ENCODE measurements at places on chromosomes 12 and 14. TPM values are rescaled to one million over a fixed set of nuclear protein-coding genes. Genes with fewer than 3 reads are reported as not detected.
A peak's percentile ranks its signal among the peaks of the same experiment; 100 is the strongest.

The ACOT4 gene
- 0.39 TPM for total RNA-seq

- no peaks in the 10 kb centered on the region for H3K4me1 ChIP-seq
- H3K27me3 ChIP-seq: no peaks in the 10 kb centered on the region
- no peak overlapping the region for H3K4me3 ChIP-seq
- no peak for DNase-seq
- H3K27ac ChIP-seq: no peak overlapping the region
Observed at GRCh38 chr14:36524874-36525745, 5.1 kb upstream of the NKX2-1 start.

The AGAP2 gene
- 3.6 TPM for total RNA-seq

The PDZRN4 gene
- total RNA-seq: 6.8 TPM

DNA sequence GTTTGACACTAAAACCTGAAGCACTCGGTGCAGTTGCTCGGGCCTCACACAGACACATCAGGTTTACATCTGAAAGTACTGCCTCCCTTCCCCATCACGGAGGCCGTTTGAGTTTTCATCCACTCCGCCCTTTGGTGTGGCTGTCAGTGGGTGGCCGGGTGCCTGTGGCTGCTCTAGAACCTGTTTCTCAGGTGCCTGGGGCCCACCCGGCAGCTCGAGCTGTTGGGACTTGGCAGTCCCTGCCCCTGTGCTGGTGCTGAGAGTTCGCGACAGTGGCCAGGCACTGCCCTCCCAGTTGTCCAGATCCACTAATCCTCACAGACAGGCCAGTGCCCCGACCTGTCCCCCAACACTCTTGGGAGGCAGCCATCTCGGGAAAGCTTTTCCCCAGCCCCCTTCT, 22.4 kb downstream of the XRCC3 start:
- peak; percentile 37 for DNase-seq
- H3K27ac ChIP-seq: no peak overlapping the region
- no peaks in the 10 kb centered on the region for H3K36me3 ChIP-seq
- H3K4me3 ChIP-seq: no peak overlapping the region
- no peaks in the 10 kb centered on the region for H3K4me1 ChIP-seq

The INF2 gene
- total RNA-seq: 102 TPM

DNA sequence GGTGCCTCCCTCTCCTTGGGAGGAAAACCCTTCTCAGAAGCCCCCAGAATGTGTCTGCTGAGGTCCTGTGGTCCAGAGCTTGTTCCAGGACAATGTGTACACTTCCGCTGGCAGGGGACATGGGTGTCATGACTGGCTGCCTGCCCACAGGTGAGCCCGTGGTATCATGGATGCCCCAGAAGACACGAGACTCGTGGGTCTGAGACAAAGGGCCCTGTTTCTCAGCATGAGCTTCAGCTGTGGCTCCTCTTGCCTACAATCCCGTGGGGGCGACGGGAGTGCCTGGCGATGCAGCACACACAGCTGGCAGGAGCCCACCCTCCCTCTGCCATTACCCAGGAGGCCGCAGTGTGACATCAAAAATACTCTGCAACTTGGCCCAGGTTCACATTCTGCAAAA, 7.0 kb downstream of the TMEM121 start:
- H3K4me3 ChIP-seq: no peak overlapping the region
- no peaks in the 10 kb centered on the region for H3K36me3 ChIP-seq
- peak; percentile 72 for DNase-seq
- no peaks in the 10 kb centered on the region for H3K4me1 ChIP-seq
- no peak overlapping the region for H3K27ac ChIP-seq

DNA sequence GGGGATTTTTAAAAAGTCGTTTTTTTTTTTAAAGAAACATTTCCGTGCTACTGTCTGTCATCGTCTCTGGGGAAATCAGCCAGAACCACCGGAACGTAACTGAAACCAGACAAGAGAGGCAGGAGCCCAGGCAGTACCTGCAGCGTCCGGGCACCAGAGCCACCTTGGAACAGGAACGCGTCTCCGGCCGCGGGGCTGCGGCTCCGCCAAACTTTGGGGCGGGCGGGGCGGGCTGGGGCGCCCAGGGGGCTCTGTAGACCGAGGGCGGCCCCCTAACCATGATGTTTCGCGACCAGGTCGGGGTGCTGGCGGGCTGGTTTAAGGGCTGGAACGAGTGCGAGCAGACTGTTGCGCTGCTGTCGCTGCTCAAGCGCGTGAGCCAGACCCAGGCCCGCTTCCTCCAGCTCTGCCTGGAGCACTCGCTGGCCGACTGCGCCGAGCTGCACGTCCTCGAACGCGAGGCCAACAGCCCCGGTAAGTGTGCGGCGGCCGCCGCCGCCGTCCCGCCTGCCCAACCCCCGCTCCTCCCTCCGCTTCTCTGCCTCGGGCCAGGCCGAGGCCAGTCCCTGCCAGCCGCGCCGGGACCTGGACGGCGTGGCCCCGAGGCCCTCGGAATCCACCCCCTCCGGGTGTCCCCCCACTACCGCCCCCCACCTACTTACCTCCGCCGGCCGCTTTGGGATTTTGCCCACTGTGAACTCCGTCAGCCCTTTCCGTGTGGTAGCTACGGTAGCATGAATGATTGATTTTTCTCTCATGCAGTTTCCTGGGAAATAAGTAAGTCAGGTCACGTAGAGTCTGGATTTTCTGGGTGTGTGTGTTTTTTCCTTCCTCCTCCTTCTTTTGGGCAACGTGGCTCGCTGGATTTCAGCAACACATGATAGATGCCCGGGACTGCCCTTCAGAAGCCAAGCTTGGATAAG, 972 bp downstream of the SAMD4A start:
- peak overlapping the region; percentile 95 for H3K27ac ChIP-seq
- DNase-seq: peak; percentile 83
- no peaks in the 10 kb centered on the region for H3K27me3 ChIP-seq
- peak overlapping the region; percentile 94 for H3K4me3 ChIP-seq

DNA sequence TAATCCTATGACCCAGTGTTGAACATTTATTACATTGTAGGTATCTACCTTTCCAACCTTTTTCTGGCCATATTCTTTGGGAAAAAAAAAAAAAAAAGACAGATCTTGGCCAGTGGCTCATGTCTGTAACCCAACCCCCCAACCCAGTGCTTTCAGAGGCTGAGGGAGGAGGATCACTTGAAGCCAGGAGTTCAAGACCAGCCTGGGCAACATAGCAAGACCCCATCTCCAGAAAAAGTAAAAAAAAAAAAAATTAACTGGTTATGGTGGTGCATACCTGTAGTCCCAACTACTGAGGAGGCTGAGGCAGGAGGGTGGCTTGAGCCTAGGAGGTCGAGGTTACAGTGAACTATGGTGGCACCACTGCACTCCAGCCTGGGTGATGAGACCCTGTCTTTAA, 58.1 kb downstream of the ACACB start:
- H3K27me3 ChIP-seq: no peaks in the 10 kb centered on the region
- no peak overlapping the region for H3K27ac ChIP-seq
- no peak for DNase-seq
- peaks cover 9% of the 10 kb centered on the region for H3K36me3 ChIP-seq
- no peak overlapping the region for H3K4me3 ChIP-seq

The PZP gene
- total RNA-seq: 0.87 TPM

The PTPRB gene
- total RNA-seq: 38.3 TPM

- no peak overlapping the region for H3K4me3 ChIP-seq
- no peak for DNase-seq
- H3K36me3 ChIP-seq: no peaks in the 10 kb centered on the region
- no peaks in the 10 kb centered on the region for H3K27me3 ChIP-seq
- no peak overlapping the region for H3K27ac ChIP-seq
Observed at GRCh38 chr12:120830052-120830940, 73.9 kb downstream of the SPPL3 start.

The PCBP2 gene
- total RNA-seq: 688 TPM

GRCh38 chr14:28344381-28344780, 422.2 kb upstream of the FOXG1 start:
- no peak overlapping the region for H3K4me3 ChIP-seq
- no peak for DNase-seq
- no peaks in the 10 kb centered on the region for H3K36me3 ChIP-seq
- H3K4me1 ChIP-seq: no peaks in the 10 kb centered on the region
- no peaks in the 10 kb centered on the region for H3K27me3 ChIP-seq
- no peak overlapping the region for H3K27ac ChIP-seq

The MSRB3 gene
- total RNA-seq: 298 TPM

The RNASE12 gene
- total RNA-seq: not detected
